Stimulated activated CD8-positive, alpha-beta memory T cell treated with anti-CD3 and anti-CD28 coated beads, Interleukin-7, amount 100 ng/mL, for 24 hours (primary cell): ENCODE measurements at places on chromosomes 13 and 19.

DNA sequence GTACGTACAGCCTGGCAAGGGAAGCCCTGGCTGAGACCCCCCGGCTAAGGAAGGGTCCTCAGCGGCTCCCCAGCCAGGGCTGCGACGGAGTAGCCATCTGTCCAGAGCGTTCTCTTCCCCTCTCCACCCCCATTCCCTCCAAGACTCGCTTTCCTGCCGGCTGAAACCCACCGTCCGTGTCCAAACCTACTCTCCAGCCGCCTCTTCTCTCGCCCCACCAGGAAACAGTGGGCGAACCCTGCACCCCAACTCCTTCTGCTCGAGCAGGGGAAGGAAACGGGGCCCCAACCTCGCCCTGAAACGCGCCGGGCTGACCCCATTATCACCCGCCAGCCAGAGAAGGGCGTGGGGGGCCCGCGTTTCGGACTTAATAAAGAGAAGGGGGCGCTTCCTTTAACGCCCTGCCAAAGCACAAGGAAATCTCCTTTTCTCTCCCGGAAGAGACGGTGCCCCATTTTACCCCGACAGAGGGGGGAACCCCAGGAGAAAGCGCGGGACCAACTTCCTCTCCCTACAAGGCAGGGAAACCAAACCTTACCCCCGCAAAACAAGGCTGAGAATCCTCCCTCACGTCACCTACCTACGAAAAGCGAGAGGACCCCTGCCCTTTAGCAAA lies 2.5 kb downstream of the ZC3H4 start:
- peak; percentile 17 for DNase-seq

GRCh38 chr13:106104281-106104901 lies 431.1 kb downstream of the EFNB2 start:
- no peak for DNase-seq

DNA sequence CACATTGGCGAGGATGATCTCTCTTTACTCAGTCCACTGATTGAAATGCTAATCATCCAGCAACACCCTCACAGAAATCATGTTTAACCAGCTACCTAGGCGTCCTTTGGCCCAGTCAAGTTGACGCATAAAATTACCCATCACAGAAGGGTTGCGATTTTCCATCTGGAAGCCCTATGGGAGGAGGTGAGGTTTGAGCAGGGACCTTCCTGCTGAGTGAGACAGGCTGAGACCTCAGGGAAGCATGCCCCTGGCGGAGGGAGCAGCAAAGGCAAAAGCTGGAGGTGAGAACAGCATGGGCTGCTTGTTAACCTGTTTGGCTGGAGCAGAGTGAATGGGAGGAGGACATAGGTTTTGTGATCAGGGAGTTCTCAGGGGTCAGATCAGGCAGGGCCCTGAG lies 7.3 kb downstream of the TTC9B start:
- no peak for DNase-seq

GRCh38 chr13:71801165-71801760 lies 65.7 kb downstream of the DACH1 start:
- DNase-seq: no peak

DNA sequence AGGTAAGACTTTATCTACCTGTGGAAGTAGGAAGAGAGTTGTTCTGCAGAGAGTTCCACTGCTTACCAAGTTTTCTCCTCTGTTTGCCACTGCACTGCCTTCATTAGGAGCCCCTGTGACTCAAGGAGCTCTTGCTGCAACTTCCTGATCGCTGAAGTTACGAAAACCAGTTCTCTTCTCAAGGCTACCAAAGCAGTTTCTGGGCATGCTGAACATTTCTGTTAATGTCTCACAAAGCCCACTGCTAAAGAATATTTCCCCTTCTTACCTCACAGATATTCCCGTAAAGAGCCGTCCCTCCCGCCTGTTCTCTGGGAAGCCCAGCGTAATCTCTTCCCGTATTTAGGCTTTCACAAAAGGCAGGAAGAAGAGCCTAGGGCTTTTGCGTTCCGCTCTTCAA lies 82.6 kb upstream of the OXGR1 start:
- DNase-seq: no peak

DNA sequence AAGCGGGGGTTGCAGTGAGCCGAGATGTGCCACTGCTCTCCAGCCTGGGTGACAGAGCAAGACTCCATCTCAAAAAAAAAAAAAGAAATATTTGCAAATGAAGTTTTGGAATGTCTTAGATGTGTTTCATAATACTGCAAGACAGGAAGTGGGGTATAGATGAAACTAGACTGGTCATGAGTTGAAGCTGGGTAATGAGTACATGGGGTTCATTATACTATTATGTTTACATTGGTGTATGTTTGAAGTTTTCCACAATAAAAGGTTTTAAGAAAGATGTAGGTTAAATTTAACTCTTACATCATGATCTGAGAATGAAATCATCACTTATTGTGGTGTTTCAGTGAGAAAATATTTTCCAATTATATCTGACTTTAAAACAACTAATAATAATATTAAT lies 19.0 kb downstream of the FNDC3A start:
- no peak for DNase-seq

GRCh38 chr13:107365466-107366215 lies 797.7 kb upstream of the ARGLU1 start:
- no peak for DNase-seq

DNA sequence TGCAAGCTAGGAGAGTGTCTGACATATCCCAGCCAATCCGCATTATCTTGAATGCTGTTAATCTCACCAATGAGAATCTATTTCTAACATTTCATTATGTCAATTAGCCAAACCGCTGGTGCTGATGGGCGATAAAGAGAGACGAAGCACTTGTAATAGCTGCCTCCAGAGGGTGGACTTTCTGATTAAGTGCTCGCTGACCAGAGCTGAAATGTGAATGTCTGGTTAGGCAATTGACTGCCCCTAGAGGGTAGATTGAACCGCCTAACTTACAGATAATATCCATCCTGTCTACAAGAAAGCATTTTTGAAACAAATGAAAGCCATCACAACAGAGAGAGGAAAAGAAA lies 552 bp upstream of the GRWD1 start:
- no peak for DNase-seq

- DNase-seq: no peak
Observed at GRCh38 chr19:3268326-3268725, 43.9 kb downstream of the CELF5 start.

DNA sequence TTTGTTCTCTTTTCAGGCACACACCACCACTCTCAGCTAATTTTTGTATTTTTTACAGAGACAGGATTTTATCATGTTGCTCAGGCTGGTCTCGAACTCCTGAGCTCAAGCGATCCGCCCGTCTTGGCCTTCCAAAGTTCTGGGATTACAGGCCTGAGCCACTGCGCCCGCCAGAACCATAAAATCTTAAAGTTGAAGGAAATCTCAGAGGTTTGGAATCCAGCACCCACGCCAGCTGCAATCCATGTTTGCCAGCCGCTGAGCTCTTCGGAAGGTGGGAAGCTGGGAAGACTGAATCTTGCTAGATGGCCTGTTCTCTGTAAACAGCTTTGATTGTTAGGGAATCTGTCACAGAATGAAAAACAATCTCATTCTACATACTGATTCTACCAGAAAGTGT lies 38.5 kb downstream of the SPATA13 start:
- no peak for DNase-seq

- DNase-seq: no peak
Observed at GRCh38 chr19:7622933-7623685, 6.2 kb downstream of the XAB2 start.

DNA sequence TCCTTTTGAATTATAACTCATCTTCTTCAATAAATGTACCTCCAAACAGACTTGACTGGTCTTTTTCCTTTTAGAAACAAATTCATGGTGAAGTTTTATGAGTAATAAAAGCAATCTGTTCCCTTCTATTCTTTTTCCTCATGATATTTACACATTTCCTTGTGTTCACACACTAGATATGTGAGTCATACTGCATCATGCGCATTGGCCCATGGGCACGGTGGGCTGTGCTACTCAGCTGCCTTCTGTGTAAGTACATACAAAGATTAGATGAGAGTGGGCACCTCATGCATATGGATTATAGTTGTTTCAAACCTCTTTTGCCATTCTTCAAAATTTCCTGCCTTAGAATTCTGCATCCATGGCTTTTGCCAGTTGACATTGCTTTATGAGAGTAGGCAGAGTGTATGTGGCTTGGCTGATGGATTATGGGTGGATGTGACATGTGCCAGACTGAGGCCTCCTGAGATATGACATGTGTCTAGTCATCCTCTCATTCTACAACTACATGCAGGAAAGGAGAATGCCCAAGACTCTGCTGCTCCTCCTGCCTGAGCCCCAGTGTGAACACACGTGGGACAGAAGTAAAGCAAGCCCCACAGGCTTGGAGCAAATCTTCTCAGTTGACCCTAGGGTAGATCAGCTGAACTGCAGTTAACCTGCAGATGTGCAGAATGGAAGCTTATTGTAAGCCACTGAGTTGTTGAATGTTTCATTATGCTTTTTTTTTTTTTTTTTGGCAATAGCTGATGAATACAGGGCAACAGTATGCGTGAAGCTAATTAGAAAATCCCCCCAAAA lies 109.9 kb downstream of the RBM26 start:
- no peak for DNase-seq

GRCh38 chr19:6930190-6930589 lies 42.8 kb downstream of the ADGRE1 start:
- DNase-seq: no peak

- no peak for DNase-seq
Observed at GRCh38 chr13:42753697-42754096, 27.7 kb upstream of the FAM216B start.

- DNase-seq: peak; percentile 33
Observed at GRCh38 chr19:35267353-35267817, 1.4 kb upstream of the USF2 start.

- DNase-seq: no peak
Observed at GRCh38 chr13:50085063-50085462, 69.8 kb downstream of the KCNRG start.

DNA sequence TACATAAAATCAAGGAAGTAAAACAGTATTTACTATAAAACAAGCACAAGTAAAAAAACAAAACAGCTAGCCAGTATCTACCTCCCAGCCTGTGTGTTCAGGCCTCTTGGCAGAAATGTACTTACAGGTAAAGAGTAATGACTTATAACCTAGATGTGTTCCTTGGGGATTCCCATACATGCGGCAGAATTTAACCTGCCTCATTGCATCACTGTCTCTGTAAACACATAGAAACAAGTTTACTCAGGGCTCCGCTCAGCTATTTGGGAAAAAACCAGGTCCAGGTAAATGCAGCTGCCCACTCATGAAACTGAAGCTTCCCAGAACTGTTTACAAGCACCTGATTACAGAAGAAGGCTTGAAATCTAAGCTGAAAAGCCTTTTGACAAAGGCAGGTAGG lies 50.7 kb upstream of the SERP2 start:
- no peak for DNase-seq

DNA sequence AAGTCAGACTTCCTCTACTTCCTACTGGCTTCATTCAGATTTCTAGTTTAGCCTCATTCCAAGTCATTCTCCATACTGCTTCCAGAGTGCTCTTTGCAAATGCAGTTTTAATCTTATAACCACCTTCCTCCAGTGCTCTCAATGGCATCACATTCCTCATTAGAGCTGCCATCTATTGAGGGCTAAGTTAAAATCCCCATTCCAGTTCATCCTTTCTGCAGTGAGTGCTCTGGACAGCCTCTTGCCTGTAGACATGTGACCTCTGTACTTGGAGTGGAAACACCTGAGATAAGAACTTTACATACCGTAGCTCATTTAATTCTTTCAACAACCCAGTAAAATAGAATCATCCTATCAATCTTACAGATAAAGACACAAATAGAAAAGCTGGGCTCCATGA lies 57.9 kb upstream of the MAB21L1 start:
- no peak for DNase-seq

GRCh38 chr13:96481482-96481881 lies 391.6 kb downstream of the HS6ST3 start:
- no peak for DNase-seq

GRCh38 chr13:41456768-41457588 lies at the start of gene RGCC:
Gene RGCC (plus strand): TSS chr13:41457550. CDS start chr13:41457708, 158 bp downstream.
- peak; percentile 83 for DNase-seq

DNA sequence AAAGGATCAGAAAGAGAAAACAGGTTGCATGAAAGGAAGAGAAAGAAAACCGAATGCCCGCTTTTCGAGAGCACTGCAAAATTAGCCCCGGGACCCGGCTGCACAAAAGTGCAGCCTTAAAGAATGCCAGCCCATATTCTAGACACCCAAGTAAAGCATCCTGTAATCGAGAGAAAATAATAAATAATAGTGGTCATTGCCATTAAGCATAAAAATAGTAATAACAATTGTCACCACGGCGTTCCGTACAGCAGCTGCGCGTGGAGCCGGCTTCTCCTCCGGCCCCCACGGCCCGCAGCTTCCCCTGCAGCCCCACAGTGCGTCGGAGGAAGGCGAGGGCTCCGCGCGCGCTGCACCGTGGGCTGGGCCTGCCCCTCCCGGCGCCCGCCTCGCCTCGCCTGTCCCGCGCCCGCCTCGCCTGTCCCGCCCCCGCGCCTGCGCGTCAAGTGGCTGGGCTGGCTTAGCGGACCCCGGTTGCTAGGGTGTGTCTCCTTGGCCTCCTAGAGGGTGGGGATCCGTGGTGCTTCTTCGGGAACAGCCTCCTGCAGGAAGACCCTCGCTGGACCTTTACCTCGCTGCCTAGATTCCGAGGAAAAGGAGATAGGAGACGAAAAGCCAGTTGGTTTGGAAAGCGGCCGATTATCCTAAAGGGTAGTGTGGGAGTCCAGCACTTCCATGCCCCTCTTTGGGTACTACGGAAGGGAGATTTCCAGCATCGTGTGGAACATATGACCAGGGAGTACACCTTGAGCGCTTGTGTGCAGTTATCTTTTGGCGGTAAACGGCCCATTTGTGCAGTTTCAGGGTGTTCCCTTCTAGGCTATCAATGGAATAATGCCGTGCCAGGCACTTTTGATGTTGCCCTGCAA lies at the start of gene LRRC63:
Gene LRRC63 (plus strand): TSS at position 446 of the 869 bp plus-strand sequence. CDS start 1,107 bp downstream, outside the sequence.
- peak; percentile 66 for DNase-seq

DNA sequence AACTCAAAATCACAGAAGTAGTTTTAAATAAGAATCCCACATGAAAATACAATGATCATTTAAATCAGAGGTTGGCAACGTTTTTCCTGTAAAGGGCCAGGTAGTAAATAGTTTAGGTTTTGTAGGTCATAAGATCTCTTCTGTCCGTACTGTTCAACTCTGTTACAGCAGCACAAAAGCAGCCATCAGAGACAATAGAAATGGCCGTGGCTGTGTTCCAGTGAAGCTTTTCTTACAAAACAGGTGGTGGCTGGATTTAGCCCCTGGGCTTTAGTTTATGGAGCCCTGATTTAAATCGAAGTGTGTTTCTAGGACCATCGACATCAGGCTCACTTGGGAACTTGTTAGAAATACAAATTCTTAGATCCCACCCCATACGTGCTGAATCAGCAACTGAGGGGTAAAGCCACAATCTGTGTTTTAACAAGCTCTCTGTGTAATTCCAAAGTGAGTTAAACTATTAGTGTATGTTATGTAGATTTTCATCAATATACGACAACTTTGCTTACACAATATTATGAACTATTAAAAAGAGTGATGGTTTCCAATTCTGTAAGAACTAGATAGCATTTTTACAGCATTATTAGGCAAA lies 54.8 kb upstream of the MIR17HG start:
- no peak for DNase-seq
